ENCODE measurements at places on chromosomes 3 and 15.

DNA sequence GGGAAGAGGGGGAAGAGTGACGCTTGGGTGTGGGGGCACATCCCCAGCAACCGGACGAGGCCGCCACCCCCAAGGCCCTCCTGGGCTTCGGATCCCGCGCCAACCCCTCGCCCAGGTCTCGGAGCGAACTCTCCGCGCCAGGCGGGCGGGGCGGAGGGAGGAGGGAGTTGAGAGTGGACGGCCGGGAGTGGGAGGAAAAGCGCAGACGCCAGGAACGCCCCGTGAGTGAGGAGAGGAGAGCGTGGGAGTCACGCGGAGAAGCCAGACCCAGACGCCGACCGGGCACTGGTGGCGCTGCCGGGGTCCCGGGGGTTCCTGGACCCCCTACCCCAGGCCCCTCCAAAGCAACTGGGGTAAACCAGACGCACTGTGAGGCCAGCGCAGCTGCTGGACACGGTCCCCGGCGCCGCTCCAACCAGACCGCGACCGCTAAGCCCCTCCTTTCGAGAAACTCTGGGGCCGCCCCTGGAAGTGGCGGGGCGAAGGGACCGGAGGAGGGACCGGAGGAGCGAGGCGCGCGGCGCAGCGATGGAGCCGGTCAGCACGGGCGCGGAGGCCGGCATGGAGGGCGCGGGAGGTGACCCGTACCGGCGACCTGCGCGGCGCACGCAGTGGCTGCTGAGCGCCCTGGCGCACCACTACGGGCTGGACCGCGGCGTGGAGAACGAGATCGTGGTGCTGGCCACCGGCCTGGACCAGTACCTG, at the start of gene EFCC1:
TSS of gene EFCC1 (plus strand) at position 204 of the 705 bp plus-strand sequence. CDS start at position 529, 325 bp downstream.
- no peak for DNase-seq

DNA sequence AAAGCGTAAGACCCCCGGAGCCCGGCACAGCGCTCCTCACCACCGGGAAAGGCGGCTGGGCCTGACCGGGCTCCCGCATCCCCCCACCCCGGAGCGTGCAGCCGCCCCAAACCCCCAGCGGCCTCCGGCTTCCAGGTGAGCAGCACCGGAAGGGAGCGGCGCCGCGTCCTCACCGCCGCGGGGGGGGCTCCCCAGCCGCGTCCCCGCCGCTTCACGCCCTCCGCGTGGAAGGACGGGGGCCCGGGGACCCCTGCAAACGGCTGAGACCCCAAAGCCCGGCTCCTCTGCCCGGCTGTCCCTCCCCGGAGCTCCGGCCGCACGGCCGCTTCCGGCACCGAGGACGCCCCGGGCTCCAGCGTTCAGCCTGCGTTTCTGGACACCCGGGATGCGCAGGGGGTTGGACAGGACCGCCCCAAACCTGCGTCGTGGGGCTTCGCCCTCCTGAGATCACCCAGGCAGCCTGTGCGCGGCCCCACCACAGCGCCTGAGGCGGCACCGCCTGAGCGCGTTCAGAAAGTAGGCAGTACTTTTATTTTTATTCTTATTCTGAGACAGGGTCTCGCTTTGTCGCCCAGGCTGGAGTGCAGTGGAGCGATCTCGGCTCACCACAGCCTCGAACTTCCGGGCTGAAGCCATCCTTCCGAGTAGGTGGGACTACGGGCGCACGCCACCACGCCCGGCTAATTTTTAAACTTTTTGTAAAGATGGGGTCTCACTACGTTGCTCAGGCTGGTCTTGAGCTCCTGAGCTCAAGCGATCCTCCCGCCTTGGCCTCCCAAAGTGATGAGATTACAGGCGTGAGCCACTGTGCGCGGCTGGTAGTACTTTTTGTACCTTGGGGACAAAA, 51.6 kb upstream of the BLM start:
- DNase-seq: peak; percentile 68

DNA sequence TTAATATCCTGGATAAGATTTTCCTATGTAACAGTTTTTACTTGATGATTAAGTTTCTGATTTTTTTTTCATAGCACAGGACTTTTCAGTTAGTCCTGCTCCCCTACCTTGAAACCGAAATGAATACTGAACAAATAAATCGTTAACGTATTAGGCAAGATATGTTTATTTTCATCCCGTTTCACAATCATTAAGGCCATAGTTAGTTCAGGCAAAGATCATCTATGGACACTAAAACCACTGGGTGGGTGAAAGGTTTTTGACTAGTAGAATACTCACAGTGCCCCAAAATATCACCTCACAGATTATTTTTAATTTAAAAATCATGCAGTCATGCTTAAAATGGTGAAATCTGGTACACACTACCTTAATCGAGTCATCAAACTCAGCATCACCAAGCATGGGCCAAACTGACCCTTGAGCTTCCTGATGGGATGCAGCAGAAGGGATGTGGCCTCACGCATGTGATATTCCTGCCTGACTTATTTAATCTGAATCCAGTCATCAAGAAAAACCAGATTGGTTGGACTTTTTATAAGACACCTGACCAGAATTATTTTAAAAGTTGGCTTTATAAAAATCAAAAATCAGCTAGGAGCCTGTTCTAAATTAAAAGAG, 365.0 kb downstream of the LPP start:
- no peak for DNase-seq

- DNase-seq: peak; percentile 10
Measured at GRCh38 chr3:59611649-59612443, 562.0 kb upstream of the CFAP20DC start.

GRCh38 chr3:112848196-112848595, 1.5 kb upstream of the CD200R1L start:
- DNase-seq: no peak

DNA sequence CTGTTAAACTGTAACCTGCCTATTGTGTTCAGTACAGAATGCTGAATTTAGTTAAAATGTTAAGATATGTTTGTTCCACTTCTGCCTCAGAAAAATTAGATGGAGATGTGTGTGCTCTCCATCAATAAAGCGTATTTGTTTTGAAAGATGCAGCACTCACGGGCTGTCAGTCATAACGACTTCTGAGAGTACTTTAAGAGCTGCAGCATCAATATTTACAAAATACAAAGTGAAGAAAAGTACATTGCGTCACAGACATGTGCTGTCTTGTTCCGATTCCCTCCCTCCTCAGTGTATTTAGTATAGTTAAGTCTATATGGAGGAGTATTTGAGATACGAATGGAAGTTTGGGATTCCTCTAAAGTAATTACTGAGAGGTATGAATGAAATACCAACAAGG, 166.6 kb downstream of the BBX start:
- no peak for DNase-seq

- no peak for DNase-seq
Measured at GRCh38 chr3:189419038-189419437, 212.2 kb upstream of the TP63 start.

DNA sequence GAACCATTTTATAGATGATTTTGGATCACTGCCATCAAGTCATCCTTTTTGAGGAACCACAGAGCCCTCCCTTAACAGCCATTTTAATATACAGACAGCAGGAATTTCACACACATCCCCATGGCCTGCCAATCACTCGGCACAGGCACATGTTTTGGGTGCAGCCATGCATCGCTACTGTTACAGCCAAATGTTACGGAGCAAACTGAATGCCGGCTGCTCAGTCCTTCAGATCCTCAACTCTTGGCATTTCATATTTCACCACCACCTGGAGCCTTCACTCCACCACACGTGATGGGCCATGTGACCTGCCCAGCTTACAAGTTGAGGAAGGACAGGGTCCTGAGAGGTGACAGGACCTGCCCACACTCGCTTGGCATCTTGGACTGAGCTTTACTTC, 90.8 kb downstream of the OXNAD1 start:
- no peak for DNase-seq

DNA sequence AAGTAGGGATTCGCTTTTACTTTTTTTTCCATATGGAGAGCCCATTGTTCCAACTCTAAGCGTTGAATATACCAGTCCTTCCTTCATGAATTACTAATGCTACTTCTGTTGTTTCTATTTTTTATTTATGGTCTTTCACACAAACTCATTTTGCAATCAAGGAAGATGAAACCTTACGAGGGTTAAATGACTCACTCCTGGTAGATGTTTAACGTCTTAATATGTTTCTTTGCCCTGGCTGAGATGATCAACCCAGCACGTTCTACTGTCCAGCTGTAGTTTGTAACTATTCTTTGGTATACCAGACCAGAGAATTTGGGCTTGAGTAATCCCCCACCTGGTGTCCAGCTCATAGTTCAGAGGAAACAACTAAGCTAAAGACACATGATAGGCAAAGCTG, 23.1 kb downstream of the CDCP1 start:
- DNase-seq: no peak

DNA sequence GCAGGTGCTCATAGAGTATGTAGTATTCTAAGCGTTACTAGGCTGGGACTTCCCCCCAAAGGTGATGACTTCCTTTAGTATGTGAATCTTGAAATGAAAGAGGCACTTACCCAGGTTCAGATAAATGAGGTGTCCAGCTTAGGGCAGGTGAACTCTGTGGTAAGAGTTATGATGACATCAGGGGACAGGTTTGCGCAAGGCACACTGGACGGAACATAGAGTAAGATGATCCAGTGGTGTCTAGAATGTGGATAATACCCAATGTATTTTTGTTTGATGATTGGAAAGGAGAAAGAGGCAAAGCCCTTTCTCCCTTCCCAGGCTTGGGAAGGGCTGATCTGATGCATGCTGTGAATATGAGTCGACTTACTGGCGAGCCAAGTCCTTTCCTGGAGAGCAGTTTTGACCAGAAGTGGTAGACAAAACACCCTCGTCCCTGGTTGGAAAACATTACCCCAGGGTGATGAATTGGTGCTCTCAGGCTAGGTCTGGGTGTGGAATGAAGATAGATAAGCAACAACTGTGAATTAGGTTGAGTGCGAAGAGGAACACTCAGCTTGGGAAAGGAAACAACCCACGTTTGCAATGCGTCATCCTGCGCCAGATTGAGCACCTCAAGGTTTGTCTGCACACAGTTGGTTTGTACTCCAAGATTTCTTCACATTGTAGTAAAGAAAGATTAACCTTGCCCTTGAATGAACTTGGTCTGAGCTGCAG, 124.2 kb downstream of the GHSR start:
- no peak for DNase-seq

DNA sequence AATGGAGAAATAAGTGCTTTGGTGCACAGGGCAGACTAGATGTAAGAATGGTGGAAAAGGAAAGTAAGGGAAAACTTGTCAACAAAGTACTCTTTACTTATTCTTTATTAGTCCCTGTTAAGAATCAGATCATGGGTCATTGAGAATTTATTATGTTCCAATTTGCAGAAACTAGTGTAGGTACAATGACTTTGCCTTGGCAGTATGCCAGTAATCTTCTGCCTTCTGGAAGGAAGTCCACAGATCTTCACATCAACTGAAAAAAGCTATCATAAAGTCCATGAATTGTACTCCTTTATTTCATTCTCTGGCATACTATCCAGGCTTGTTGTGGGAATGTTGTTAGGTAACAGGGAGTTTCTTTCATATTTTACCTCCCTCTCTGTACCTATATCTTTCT, 88.2 kb upstream of the FLNB start:
- DNase-seq: no peak

DNA sequence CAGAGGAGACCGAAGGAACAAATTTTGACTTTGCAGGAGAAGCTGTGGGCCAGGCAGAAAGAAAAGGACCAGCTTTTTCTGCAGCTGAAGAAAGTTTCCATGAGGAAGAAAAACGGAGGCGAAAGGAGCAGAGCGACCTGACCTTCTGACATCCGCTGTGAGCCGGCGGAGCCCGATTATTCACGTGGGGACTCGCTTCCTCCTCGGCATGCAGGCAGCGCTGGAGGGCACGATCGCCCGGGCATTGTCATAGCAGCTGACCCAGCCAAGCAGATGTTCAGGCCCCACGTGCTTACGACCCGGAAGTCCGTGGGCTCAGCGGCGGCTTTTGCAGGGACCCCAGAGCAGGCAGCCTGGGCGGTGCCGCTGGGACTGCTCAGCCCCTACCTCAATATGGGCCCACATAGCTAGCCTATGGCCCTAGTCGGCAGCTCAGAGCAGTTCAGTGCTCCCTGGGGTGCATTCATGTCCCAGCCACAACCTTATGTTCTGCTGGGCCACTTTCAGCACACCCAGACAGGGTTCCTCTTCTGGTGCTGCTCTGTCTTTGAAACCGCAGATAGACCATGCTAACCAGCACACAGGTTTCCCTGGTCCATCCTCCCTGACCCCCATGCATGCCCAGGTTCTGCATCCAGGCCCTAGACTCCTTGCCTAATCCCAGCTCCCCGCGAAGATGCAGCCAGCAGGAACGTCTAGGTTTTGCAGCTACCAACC, 10.5 kb upstream of the EIF4A2 start:
- DNase-seq: peak; percentile 83

DNA sequence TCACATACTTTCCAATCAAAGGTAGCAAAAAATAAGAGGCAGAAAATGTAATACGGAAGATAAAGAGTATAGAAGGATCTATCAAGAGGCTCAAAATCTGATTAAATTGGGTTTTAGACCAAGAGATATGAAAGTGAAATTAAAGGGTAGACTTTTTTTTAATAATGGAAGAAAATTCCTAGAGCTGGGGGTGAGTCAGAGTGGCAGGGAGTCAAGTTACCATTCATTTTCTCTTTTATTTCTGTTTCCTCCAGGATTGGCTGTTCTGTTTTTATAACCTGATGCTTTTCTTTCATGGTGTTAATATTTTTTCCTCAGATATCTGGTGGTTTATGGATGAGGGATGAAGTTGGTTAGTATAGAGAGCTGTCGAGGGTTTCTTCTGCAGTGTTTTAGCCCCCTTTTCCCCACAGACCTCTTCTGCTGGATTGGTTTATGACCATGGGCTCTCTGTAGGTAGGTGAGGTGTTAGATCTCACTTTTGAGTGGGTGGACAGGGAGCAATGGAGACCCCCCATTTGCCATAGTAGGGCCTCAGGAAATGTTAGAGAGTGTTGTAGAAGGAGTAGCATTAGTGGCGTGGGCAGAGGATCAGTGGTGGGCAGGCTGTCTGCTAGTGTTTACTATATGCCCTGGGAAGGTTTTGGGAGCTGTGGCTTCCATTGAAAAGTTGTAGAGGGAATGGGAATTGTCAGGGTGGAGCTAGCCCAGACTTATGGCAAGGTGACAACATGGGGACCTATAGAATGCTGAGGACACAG, 201.6 kb upstream of the GOLGA6L4 start:
- peak; percentile 9 for DNase-seq

DNA sequence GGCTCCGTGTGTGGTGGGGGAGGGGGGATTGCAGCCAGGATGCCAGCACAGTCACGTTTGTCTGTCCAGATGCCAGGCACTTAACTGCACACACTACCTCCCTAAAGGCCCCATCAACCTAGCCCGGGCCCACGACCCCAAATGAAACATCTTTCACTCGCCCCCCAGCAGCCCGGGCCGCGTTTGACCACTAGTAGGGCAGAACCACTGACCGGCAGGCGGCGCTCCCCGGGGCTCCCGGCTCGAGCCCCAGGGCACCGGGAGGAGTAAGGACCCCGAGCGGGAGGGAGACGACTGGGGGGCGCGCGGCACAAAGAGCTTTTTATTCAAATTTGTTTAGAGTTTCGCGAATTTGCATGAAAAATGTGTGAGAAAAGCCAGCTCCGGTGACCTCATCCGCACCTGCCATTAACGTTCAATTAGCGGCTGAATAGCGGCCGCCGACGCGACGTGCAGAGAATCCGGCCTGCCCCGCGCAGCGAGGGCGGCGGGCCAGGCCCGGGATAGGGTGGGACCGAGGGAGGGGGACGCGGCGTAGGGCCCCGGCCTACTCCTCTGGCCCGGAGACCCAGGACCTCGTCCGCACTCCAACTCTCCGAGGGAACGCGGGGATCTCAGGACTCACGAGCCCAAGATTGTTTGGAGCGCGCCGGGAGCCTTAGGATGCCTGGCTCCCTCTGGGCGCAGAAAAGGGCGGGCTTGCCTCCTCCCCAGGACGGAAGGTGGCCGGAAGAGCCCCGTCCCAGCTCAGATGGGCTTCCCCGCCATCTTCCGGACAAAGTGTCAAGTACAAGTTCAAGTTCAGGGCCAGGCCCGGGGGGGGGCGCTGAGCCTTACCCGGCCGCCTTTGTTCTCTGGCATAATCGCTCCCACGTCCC, 64.9 kb upstream of the POLG start:
- no peak for DNase-seq

Data from COLO829 (cell line).